ENCODE measurements at places on chromosomes 3 and 15.

GRCh38 chr15:38479756-38480155, 25.8 kb downstream of the FAM98B start:
- no peak for DNase-seq

DNA sequence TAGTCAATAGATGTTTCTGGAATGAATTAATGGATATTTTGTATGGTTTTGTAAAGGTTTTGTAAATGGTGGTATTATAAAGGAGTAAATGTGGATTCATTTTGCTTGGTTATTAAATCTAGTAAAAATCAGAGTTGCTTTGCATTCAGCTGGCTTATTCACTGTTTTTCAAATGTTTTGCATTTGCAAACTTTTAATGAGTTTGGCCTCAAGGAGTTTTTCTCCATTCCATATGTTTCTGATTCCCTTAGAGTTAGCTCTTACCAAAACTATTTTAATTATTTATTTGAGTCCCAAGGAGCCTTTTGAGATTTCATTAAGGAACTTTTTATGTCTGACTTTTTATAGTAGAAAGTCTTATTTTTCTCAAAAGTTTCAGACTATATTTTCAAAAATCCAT, 992.2 kb downstream of the DIPK2A start:
- no peak for DNase-seq

- no peak for DNase-seq
These were observed 31.7 kb downstream of the FRMD5 start for GRCh38 chr15:44163370-44163769.

GRCh38 chr3:52253314-52254304, 8.1 kb downstream of the PPM1M start:
- DNase-seq: peak; percentile 85

GRCh38 chr3:169149349-169149890, 514.1 kb downstream of the MECOM start:
- peak; percentile 81 for DNase-seq

- no peak for DNase-seq
These were observed 4.1 kb upstream of the MYO1E start for GRCh38 chr15:59376733-59377132.

GRCh38 chr15:44541282-44541958, 4.5 kb downstream of the EIF3J start:
- DNase-seq: no peak

GRCh38 chr3:143974271-143975238, 2.9 kb downstream of the DIPK2A start:
- no peak for DNase-seq

DNA sequence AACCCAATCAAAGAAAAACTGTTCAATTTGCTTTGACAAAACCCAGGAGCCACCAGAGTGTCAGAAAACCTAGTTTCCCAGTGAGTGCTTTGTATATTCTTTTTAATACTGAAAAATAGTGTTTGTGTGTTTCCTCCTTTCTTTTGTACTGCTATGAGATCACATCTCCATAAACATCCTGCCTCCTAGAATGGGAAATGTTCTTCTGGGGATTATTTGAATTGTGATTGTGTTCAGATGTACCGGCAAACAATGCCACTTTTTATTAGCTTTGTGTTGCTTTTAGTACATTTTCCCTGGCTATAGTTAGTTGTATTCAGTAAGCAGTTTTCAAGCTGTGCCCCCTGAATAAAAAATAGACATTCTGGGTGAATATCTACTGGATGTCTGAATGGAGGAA, 148.0 kb upstream of the NR2E3 start:
- DNase-seq: no peak

DNA sequence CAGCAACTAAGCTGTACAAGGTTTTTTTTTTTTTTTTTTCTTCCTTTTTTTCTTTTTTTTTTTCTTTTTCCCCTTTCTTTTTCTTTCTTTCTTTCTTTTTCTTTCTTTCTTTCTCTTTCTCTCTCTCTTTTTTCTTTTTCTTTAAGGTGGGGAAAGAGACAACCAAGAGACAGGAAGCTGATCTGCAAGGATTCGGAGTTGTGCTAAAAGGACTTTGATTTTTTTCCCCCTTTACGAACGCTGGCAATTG, 148 bp downstream of the RBMS3 start:
- no peak for DNase-seq

DNA sequence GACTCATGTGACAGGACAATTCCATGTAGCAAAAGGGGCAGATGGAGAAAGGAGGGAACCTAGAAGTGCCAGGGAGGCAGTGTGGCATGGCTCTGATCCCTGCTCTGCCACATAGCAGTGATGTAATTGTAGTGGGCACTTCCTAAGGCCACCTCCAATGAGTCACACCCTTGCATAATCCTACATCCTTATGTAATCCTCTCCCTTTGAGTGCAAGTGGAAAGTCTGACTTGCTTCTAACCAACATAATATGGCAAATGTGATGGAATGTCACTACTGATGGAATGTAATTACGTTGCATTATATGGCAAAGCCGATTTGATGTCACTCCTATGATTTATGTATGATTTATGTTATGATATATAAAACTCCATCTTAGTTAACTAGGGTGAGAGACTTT, 72.9 kb upstream of the ATP2C1 start:
- no peak for DNase-seq

GRCh38 chr15:39833515-39833981, 50.9 kb upstream of the FSIP1 start:
- DNase-seq: no peak

DNA sequence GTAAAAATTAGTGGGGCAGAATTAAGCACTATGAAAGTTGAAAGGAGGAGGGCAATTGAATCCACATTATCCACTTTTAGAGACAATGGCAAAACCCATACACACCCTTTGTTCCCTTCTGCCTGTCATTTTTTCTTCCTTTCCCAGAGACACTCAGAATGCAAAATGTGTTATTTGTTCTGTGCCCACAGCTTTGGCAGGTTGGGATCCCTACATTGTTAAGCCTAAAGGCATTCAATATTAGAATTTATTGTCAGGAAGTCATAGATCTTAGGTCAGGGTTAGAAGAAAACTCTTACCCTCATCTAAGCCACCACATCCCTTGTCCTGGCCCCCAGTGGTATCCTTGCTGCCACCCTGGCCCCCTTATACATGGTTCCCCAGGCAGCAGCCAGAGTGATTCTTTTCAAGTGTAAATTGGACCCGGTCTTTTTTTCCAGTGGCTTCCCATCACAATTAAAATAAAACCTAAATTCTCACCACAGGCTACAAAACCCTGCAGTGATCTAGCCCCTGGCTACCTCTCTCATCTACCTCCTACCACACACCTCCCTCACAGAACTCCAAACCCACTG, 470.1 kb upstream of the ATP11B start:
- DNase-seq: no peak

GRCh38 chr3:44125882-44126281, 115.8 kb upstream of the TOPAZ1 start:
- no peak for DNase-seq

DNA sequence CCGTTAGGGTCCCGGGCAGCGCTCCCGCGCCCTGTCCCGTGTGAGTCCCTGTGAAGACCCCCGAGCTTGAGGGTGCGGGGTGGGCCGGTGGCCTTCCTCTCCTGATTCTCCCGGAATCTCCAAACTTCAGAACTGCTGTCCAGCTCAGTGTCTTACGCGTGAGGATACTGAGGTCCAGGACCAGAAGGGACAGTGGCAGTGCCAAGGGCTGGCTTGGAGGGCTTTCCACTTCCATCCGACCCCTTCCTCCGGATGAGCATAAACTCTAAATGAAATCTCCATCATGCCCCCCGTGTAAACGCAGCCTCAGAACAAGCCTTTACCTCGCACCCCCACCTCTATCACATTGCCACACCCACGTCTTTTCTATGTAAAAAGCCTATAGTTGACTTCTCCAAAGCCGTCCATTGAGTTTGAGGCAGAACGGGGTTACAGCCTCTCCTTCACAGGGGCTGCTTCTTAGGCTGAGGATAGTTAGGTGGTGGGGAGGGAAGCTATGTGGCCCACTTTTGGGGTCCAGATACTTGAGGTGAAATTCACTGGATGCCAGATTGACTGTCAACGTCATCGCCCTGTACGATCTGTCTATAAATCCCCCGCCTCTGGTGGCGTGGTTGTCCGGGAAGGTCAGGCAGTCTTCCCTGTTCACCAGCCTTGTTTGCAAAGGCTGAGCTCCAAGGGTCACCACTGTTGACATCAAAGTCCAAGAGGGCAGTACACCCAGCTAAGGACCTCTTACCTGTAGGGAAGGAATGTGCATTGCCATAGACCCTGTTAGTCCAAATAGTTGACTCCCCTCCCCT, 1.1 kb downstream of the EDEM1 start:
- DNase-seq: peak; percentile 64

- DNase-seq: no peak
These were observed 53.7 kb downstream of the CD47 start for GRCh38 chr3:108036984-108037741.

DNA sequence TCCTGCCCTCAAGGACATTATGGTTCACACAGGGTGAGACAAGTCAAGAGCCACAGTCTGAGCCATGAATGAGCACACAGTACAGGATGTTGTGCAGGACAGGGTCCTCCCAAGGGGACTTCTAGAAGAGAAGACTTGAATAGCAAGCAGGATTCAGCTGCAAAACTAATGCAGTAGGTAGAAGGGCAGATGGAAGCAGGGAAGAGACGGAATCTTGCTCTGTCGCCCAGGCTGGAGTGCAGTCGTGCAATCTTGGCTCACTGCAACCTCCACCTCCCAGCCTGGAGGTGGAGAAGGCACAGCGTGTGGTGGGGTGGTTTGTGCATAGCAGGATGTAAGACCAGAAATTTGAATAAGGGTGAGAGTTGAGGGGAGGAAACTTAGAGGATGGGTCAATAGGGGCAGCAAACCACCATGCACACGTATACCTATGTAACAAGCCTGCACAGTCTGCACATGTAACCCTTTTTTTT, 8.0 kb downstream of the BCL2L10 start:
- no peak for DNase-seq

GRCh38 chr15:92958105-92958504, 58.0 kb downstream of the CHD2 start:
- peak; percentile 63 for DNase-seq

DNA sequence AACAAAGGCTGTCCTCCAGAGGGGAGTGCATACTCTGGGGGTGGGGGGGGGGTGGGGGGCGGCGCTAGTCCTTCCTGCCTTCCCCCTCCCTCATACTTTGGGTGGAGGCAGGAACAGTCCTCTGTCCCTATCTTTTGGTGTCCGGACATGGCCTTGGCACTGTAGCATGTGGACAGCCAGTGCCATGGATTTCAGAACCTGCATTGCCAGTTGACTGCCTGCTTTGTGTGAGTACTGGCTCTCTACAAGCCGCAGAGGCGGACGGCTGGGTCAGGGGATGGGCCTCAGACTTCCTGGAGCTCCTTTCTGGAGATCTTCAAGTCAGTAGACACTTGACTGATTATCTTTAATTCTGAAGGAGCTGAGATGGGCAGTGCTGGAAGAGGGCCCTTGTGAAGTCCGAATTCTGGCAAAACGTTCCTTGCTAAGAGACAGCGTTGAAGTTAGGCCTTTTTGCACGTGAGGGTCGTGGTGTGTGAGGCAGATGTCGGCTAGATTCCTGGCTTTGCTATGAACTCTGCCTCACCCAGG, 2.5 kb downstream of the CLDN11 start:
- DNase-seq: no peak

GRCh38 chr3:78764634-78765033, 1003.2 kb downstream of the ROBO1 start:
- DNase-seq: no peak

DNA sequence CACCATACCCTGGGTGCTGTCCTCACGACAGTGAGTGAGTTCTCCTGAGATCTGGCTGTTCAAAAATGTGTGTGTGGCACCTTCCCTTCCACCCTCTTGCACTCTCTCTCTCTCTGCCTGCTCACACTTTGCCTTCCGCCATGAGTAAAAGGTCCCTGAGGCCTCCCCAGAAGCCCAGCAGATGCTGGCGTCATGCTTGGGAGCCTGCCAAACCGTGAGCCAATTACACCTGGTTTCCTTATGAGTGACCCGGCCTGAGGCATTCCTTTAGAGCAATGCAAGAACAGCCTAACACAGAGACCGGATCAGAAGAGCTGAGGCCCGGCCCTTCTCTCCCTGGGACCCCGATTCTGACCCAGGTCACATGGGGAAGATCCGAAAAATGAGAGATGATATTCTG, 15.4 kb downstream of the TMEM44 start:
- DNase-seq: no peak

- no peak for DNase-seq
These were observed 36.4 kb upstream of the COPB2 start for GRCh38 chr3:139425745-139426400.

GRCh38 chr3:99504258-99504657, 134.1 kb upstream of the COL8A1 start:
- DNase-seq: no peak

DNA sequence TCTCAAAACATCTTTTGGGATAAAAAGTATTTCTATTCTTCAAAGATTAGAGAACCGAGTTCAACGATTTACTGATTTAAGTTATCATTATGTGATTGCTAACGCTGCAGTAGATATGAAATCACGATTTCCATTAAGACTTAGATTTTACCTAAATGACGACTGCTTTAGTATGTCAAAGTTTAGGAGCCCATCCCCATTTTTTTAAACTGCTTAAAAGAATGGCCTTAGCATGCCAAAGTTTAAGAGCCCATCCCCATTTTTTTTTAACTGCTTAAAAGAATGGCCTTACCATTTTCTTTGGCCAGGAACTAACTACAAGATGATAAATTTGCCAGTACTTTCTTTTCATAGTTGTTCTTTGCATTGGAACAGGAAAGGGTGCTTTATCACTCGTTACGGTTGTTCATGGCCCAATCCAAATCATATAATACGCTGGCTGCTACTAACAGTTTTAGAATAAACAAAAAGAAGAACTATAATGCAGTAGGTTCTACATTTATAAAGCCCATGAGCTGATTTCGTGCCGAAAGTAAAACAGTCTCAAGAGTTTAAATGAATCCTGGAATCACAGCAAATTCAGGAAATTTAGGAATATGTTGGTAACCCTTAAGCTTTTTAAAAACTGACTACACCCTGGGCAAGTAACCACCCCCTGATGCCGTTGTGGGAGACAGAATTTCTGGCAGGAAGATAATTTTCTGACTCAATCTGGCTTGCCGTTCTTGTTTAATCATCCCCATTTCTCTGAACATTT, 869 bp upstream of the TSC22D2 start:
- DNase-seq: peak; percentile 32

GRCh38 chr15:78640527-78641101, 396 bp downstream of the CHRNB4 start:
- DNase-seq: no peak

- no peak for DNase-seq
These were observed 16.9 kb upstream of the CLDN1 start for GRCh38 chr3:190339130-190339529.

DNA sequence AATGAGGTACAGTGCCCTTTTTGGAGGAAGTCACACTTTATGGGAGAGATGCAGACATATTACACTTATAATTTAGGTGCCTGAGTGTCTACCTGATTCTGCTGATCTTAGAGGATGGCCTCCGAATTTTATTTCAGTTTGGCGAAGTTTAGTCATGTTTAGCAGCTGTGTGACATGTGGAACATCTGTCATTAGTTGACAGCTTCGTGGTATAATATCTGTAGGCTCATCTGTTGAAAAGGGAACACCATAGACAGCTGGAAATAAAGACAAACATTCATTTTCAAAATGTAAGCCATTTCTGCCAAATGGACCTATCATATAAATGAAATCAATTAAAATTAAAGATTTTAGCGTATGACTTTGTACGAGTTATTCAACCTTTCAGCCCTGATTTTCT, 165.4 kb downstream of the CFAP20DC start:
- DNase-seq: no peak
